T1000 (cell line): ENCODE measurements at places on chromosomes 4 and X.

GRCh38 chrX:97168646-97169045 lies 284.9 kb downstream of the RPA4 start:
- no peak for DNase-seq

DNA sequence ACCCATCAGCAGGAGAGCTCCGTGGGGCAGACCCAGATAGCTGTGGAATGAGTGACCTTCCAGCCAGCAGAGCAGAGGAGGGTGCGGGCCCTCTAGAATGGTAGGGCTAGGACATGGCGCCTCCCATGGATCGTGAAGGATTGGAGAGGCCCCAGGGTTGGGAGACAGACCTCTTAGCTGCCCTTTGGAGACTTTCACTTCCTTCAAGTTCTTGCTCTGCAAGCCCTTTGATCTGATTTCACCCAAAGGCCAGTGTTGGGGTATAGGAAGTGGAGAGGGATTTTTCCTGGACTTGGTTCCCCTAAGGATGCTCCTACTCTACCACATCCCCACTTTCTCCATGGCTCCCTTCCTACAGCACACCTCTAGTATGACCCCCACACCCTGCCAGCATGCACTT lies 3.0 kb downstream of the SASH3 start:
- no peak for DNase-seq

- no peak for DNase-seq
These were observed 380.5 kb upstream of the IGFBP7 start for GRCh38 chr4:57490520-57491255.

DNA sequence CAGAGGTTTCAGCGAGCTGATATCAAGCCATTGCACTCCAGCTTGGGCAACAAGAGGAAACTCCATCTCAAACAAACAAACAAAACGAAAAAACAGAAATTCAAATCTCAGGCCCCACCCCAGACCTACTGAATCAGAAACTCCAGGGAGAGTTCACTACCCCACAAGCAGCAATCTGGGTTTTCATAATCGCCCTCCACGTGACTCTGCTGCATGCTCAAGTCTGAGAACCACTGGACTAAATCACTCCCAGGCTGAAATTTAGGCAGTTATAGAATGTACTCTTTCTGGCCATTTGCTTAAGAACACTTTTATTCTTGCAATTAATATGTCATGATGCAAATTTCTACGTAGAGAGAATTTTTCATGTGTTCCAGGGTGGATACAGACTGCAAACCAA lies 287.3 kb downstream of the USP46 start:
- DNase-seq = no peak

DNA sequence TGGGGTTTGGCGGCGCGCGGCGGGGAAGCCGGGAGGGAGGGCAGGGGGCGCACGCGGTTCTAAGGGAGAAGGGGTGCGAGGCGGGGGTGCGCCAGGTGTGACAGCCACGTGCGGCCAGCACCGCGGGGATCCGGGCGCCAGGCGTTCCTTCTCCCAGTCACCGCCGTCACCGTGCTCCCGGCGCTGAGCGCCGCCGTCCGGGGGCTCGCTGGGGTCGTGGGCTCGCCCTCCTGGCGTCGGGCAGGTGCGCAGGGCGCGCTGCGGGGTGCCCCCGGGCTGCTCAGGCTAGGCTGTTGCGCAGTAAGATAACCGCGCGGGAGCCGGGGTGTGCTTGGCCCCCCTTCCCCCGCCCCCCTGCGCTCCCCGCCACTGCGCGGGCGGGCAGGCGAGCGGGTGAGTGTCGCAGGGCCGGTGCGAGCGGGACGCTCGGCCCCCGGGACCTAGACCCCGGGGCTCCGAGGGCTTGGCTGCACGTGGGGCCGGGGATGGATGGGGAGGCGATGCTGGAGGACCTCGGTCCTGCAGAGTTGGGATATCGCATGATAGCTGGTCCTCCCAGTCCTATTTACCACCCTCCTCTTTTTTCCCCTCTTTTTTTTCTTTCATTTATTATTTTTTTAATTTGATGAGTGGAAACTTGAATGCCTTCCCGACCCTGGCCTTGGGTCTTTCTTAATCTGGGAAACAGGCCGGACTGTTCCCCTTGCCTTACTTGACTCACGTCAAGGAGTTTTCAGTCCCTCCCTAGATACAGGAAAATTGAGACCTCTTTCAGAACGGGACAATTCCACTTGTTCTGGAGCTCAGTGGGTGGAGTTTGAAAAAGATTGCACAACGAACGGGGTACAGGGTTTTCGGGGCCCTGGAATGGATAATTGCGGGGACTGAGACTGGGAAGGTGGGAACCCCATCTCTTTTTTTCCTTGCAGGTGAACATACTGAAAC lies 797 bp downstream of the TXLNG start:
- DNase-seq = no peak

GRCh38 chr4:116603096-116603495 lies 482.3 kb downstream of the TRAM1L1 start:
- DNase-seq = no peak

DNA sequence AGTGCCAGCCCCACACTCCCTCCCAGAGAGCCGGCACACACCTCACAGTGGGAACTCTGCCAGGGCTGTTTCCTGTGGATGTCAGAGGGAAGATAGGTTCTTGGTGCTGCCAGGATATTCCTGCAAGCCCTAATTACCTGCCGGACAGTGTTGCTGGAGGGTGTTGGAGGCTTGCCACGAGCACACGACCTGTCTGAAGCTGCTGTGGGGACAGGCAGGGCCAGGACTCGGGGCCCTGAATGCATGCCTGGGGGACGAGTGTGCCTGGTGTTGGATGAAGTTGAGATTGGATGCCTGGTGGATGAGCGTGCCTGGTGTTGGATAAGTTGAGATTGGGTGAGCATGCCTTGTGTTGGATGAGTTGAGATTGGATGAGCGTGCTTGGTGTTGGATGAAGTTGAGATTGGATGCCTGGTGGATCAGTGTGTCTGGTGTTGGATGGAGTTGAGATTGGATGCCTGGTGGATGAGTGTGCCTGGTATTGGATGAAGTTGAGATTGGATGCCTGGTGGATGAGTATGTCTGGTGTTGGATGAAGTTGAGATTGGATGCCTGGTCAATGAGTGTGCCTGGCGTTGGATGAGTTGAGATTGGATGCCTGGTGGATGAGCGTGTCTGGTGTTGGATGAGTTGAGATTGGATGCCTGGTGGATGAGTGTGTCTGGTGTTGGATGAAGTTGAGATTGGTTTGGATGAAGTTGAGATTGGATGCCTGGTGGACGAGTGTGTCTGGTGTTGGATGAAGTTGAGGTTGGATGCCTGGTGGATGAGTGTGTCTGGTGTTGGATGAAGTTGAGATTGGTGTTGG lies 23.2 kb upstream of the UVSSA start:
- DNase-seq = peak; percentile 92

GRCh38 chrX:40174854-40175510 lies 77.2 kb upstream of the BCOR start:
- DNase-seq = no peak

DNA sequence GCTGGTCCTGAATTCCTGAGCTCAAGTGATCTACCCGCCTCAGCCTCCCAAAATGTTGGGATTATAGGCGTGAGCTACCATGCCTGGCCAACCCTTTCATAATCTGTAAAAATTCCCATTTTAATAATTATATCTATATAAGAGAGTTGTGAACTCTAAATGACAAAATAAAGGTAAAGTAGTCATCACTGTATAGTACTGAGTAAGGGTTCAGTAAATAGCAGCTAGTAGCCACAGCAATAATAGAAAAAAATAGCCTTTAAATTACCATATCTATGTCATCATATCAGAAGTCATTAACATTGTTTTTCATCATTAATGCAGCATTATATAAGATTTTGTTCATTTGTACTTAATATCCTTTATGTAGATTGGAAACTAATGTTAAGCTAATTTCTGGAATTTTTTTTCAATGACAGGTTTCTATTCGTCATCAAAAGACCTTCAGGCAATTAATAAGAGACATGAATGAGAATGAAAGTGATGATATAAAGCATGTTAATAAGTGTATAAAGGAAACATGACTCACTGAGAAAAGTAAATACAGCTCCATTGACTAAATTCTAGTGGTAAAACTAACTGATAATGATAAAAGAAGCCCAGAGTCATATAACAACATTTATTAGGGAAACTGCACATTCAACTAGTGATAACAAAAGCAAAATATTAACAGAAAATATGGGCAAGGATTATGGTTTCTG lies 85.9 kb upstream of the UGT8 start:
- DNase-seq = no peak

- no peak for DNase-seq
These were observed 41.9 kb upstream of the PDHA2 start for GRCh38 chr4:95798003-95798402.

GRCh38 chrX:14003876-14004425 lies 25.7 kb downstream of the GEMIN8 start:
- DNase-seq = no peak

- no peak for DNase-seq
These were observed 16.6 kb downstream of the ENPEP start for GRCh38 chr4:110492522-110492921.

DNA sequence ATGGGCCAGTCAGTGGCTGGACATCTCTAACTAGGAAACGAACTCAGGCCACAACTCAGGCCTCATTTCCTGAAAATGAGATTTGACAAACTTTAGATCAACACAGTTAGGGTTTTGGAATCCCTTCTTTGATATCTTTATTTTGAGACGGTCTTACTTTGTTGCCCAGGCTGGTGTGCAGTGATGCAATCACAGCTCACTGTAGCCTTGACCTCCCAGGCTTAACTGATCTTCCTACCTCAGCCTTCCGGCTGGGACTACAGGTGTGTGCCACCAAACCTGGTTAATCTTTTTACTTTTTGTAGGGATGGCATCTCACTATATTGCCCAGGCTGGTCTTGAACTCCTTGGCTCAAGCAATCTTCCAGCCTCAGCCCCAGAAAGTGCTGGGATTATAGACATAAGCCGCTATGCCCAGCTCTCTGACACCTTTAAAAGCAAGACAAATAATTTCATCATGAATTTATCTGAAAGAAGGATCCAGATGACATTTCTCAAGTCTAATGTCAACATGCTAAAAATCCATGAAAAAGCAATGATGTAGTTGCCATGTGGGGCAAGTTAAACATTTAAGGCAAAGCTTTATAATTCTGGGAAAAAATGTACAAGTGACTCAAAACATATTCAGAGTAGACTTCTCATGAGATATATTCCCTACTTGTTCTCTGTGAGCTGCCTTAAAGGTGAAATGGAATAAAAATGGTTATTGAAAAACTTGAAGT lies 89.1 kb upstream of the CBR4 start:
- no peak for DNase-seq

GRCh38 chrX:27728291-27728690 lies 79.5 kb upstream of the MAGEB10 start:
- no peak for DNase-seq

DNA sequence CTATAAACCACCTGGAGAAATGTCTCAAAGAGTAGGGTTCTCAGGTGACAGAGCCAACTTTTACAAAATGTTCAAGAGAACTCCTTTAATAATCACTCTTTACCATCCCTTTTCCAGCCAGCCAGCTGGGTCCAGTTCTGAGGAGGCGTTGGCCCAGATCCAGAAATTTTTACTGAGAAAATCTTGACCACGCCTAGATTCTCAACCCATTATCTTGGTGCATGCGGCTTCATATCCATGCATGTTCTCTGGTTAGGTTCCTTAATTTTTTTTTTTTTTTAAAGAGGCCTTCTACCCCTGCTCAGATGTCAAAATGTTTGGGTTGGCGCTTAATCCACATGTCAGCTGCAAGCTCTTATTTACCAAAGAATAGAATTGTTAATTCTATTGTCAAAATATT lies 12.0 kb upstream of the MAP7D2 start:
- DNase-seq = no peak

- DNase-seq = peak; percentile 62
These were observed at the start of gene DNASE1L1 for GRCh38 chrX:154409222-154409871. Gene DNASE1L1, minus strand, starts transcription at chrX:154409254. Its CDS starts 3,686 bp downstream, at chrX:154405568.

- DNase-seq = no peak
These were observed 920 bp downstream of the HTT-AS start for GRCh38 chr4:3073158-3074077.

GRCh38 chr4:16233569-16234177 lies 7.4 kb upstream of the TAPT1 start:
- DNase-seq = no peak

DNA sequence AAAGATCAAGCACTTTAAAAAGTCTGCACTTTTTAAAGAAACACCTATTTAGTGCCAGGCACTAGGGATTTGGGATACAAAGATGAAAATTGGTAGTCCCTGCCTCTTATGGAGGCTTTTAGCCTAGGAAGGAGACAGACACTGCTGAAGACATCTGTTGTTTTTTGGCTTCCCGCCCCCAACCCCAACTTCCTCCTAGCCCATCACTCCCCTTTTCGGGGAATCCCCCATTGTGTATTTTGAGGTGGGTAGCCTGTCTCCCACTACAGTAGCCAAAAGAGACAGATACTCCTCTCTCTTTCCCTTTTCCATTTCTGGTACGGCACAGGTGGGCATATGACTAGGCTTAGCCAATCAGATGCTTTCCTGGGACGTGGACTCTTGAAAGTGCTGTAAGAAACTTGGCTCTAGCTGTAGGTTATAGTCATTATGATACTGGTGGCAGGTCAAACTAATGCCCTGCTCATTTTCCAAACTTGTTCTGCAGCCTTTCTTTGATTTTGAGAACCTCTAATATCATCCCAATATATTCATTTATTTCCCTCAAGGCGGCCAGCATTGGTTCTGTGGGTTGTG lies 194.6 kb upstream of the RBPJ start:
- DNase-seq = no peak

- DNase-seq = no peak
These were observed 309.8 kb upstream of the GALNT7 start for GRCh38 chr4:172858731-172859230.

DNA sequence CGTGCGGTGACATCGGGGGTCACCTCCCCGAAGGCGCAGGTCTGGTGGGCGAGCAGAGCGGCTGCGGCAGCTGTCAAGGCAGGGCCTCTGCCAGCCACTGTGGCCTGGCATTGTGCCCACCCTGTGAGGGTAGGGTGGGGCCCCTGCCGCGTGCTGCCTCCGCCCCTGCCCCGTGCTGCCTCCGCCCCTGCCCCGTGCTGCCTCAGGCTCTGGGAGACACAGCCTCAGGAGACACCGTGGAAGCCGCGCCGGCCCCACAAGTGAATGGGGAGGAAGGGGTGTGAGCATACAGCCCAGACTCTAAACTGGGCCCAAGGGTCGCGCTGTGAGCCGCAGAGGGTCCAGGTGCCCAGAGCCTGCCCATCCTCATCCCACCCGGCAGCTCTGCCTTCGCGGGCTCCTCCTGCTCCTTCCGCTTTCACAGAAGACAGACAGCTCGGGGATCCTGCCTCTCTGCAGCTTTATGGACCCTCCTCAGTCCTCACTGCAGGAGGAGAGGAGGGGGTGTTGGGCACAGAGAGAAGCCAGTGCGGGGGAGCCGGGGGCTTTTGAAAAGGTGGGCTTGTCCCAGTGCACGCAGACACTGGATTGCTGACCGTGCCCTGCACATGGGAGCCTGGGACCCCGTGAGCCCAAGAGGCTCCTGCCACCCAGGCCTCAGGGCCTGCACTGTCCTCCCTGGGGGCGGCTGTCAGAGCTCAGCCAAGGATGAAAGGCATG lies 27.4 kb downstream of the PCGF3 start:
- DNase-seq = no peak

DNA sequence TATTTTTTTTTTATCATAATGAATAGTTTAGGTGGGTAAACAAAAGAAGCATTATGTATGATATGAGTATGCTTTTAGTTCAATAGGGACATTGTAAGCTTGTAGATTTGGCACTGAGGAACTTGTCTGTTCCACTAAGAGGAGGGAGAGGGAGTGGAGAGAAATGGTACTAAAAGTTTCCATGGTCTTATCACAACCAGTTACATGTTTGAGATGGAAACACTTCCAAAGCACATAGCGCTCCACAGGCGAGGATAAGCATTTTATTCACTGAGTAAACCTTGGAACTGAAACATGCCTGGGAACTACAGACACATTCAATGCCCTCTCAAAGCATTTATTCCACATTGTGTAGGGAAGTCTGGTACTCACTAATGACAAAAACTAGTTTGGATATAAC lies 15.5 kb downstream of the MYOZ2 start:
- DNase-seq = no peak
